ENCODE measurements at places on chromosomes 3 and 15.

GRCh38 chr3:128369881-128370642 lies 96.6 kb downstream of the DNAJB8 start:
- no peak for DNase-seq

DNA sequence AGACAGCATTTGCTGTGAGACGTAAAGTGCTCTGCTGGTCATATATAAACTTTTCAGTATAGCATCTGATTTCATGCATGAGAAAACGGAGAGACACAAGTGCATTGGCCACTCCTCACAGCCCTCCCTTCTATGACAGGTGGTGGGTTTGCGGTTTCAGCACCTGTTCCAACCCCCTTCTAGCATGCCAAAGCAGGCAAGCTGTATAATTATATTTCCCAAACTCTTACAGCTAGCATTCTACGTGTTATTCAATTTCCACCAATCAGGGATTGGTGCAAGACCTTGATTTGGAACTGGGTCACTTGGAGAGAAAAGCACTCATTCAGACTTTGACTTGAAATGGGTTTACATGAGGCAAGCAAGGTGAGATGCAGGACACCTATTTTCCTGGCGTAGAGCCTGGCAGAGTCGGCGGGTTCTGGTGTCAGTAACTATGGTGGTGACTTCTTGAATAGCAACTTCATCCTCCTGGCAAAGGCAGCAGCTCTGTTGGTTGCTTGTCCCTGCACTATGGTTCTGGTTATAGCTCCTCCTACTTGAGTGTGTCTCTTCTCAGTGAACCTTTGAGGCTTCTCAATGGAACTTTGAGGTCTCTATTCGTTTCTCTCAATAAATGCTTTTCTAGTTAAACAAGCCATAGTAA lies 356.5 kb downstream of the TBL1XR1 start:
- no peak for DNase-seq

- DNase-seq: no peak
Observed at GRCh38 chr15:56798639-56799038, 65.3 kb upstream of the ZNF280D start.

- peak; percentile 49 for DNase-seq
Observed at GRCh38 chr15:78265752-78266224, 1.4 kb downstream of the DNAJA4 start.

- no peak for DNase-seq
Observed at GRCh38 chr3:72748659-72749058, 99.6 kb downstream of the SHQ1 start.

DNA sequence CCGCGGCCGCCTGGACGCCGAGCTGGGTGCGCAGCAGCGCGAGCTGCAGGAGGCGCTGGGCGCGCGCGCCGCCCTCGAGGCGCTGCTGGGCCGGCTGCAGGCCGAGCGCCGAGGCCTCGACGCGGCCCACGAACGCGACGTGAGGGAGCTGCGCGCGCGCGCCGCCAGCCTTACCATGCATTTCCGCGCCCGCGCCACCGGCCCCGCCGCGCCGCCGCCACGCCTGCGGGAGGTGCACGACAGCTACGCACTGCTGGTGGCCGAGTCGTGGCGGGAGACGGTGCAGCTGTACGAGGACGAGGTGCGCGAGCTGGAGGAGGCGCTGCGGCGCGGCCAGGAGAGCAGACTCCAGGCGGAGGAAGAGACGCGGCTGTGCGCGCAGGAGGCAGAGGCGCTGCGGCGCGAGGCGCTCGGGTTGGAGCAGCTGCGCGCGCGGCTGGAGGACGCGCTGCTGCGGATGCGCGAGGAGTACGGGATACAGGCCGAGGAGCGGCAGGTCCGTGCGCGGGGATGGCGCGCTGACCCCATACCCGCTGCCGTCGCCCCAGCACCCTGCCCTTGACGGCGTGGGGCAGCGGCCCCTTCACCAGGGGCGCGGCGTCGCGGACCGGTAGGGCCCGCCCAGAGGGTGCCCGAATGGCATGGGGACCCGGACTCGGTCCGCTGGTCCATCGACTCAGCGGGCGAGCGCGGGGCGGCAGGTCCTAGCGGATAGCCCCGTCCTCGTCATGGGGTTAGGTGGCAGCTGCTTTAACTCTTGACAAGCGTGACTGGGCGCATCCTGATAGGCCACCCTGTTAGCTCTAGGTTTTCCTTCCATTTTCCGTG lies 848 bp downstream of the SYNM start:
- DNase-seq: peak; percentile 51

- no peak for DNase-seq
Observed at GRCh38 chr3:178969004-178969700, 102.5 kb downstream of the ZMAT3 start.

GRCh38 chr3:112131111-112131510 lies 1.9 kb downstream of the GCSAM start:
- DNase-seq: no peak

DNA sequence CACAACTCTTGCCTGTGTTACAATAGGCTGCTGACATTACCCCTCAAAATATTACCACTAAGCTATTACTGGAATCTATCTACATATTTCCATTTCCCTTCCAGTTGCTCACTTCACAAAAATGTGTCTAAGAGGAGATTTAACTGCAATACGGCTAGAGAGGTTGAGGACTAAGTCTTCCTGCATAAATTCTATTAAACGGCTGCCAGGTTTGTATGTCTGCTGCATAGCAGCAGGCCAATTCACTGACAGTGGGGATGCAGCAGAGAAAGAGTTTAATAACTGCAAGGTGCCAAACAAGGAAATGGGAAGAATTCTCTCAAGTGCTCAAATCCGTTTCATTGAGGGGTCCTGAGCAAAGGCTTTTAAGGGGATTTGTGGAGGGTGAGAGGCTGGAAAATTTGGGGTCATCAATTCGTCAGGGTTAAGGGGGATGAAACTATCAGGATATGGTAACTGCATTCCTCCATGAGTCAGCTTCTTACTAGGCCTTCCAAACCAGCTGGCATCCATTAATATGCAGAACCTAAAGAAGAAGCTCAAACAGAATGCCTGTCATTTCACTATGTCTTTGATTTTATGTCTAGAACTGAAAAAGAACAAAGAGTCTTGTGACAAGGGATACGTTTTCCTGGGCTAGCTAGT lies 675.6 kb downstream of the TBL1XR1 start:
- DNase-seq: no peak

- no peak for DNase-seq
Observed at GRCh38 chr3:126781889-126782491, 78.0 kb downstream of the CHCHD6 start.

- DNase-seq: no peak
Observed at GRCh38 chr3:14517601-14518431, 22.3 kb downstream of the GRIP2 start.

DNA sequence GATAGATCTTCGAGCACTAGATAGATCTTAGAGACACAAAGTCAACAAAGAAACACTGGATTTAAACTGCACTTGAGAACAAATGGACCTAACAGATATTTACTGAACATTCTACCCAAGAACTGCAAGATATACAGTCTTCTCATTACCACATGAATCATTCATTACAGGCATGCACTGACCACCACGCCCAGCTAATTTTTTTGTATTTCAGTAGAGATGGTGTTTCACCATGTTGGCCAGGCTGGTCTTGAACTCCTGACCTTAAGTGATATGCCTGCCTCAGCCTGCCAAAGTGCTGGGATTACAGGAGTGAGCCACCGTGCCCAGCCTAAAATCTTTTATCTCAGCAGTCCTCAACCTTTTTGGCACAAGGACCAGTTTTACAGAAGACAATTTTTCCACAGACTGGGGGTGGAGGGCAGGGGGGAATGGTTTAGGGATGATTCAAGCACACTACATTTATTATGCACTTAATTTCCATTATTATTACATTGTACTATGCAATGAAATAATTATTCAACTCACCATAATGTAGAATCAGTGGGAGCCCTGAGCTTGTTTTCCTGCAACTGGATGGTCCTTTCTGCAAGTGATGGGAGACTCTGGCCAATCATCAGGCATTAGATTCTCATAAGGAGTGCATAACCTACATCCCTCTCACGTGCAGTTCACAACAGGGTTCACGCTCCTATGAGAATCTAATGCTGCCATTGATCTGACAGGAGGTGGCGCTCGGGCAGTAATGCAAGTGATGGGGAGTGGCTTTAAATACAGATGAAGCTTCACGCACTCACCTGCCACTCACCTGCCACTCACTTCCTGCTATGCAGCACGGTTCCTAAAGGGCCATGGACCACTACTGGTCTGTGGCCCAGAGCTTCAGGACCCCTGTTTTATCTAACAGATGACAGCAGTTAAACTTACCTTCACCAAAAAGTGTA lies 21.7 kb downstream of the CSNK1G1 start:
- DNase-seq: no peak

- DNase-seq: peak; percentile 29
Observed at GRCh38 chr3:13141991-13142412, 68.8 kb upstream of the IQSEC1 start.

- peak; percentile 37 for DNase-seq
Observed at GRCh38 chr3:113747283-113748046, 630 bp downstream of the ATP6V1A start.

DNA sequence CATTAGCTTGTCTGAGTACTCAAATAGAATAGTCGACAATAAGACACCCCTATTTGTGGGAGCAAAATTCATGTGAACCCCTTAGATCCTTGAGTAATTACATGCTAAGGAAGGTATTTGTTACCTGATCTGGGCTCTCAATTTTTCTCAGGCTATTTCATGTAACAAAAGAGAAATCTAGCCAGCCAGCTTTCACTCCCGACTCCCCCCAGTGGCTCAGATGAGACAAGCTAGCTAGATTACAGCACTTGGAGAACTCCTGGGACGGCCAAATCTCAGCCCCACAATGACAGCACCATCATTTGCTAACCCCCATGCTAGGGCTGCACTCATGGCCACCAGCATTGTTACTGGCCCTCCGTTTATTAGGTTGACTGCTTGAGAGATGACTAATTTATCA lies 41.3 kb downstream of the GLDN start:
- DNase-seq: peak; percentile 51

DNA sequence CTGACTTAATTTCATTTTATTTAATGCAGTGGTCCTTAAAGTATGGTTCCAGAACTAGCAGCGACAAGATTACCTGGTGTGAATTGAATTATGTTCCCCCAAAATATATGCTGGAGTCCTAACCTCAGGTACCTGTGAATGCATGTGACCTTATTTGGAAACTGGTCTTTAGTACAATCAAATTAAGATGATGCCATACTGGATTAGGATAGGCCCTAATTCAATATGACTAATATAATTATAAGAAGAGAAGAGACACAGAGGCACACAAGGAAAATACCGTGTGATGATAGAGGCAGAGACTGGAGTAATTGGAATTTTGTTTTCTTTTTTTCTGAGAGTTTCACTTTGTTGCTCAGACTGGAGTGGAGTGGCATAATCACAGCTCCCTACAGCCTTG lies 12.6 kb upstream of the SPATA16 start:
- DNase-seq: no peak

- DNase-seq: no peak
Observed at GRCh38 chr15:80512726-80513660, 108.8 kb downstream of the ARNT2 start.

DNA sequence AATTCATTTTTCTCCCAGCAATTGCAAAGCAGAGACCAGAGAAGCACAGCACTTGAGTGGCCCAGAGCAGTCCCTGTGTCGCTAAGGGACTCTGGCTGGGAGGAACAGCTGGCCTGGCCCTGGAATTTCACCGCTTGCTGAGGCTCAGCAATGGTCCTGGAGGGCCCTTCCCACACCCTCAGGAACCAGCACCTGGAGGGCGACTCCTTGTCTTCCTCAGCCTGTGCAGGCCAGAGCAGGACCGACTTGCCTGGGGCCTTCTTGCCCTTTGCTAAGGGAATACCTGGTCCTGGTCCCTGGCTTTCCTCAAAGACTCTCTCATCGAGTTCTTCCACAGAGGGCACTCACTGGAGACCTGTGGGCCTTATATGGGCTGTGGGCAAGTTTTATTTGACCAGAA lies 294.6 kb downstream of the RPLP1 start:
- no peak for DNase-seq
